ENCODE measurements at places on chromosomes 1 and 21. TPM values are rescaled to one million over a fixed set of nuclear protein-coding genes. Genes with fewer than 3 reads are reported as not detected.

GRCh38 chr1:66211521-66211920 lies 322.4 kb upstream of the SGIP1 start:
- DNase-seq: no peak

DNA sequence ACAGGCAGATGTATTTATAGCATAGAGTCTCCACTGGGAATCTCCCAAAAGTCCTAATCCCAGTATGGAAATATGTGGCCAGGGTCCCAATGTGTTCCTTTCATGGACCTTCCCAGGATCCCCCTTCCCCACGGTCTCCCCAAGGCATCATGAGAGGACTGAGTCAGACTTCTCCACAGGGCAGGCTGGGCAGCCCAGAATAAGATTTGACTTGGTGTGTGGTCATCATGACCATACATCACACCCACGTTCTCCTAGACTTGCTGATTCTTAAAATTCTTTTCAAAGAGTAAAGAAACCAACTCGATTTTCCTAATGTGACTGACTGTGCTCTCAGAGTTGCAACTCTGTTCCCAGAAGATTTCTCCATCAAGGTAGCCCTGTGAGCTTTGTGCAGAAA lies 93.9 kb upstream of the CD34 start:
- DNase-seq: no peak

Gene KRTAP12-2
- total RNA-seq: not detected

GRCh38 chr1:214525535-214526019 lies 25.8 kb downstream of the PTPN14 start:
- DNase-seq: no peak

DNA sequence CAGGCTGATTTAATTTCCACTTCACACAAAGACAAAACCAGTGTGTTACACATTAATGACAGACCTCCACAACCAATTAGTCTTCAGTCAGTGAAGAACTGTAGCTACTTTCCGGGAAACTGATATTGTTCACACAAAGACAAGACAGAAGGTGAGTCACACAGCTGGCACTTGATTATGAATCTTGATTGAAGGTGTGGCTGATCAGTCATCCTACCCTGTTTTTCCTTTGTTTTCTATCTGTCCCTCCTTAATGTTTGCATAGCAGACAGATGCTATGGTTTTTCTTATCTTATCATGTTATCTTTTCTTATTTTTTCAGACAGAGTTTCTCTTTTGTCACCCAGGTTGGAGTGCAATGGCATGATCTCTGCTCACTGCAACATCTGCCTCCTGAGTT lies 185.1 kb upstream of the GREM2 start:
- no peak for DNase-seq

DNA sequence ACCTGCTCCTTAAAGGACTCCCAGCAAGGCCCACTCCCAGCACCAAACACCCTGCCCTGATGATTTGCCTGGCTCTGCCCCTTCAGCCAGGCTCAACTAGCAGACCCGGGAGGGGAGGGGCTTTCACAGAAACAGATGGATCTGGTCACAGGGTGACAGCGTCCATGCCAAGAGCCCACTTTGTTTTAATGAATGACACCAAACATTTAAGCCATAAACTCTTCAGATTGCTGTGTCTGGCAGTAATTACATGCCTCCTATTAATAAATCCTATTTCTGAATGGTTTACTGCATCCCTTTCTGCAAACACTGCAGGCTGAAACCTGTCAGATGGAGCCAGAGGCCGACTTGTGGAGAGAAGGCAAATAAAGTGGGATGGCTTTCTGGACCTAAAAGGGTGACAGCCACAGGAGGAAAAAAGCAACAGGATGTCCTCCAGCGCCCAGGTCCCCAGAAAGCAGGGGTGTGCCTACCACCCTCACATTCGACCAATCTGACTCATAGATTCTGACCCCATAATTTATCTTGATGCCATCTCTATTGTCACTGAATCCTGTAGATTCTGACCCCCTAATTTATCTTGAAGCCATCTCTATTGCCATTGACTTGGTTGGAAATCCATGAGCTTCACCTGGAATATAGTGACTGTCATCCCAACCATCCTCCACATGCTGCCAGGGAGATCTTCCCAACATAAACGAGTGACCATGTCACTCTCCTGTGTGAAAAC lies 200.9 kb downstream of the PLPP3 start:
- DNase-seq: no peak

DNA sequence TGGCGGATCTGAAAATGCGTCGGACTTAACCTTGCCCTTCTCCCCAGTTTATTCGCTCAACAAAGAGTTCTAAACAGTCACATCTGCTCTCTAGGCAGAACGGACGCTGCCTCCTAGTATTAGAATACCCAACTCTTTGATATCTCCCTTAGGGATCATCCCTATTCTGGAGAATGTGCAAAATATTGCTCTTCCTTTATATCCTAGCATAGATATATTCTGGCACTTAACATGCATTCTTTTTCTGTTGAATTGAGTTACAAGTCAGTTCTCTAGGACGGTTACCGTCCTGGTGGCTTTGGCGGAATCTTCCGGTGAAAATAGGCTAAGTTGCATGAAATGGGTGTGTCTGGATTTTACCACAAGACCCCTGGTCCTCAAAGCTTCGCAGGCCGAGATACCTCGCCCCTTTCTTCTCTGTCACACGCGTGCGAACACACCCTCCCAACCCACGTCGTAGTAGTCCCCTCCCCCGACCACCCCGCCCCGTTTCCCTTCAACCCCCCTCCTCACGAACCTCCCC lies 501 bp upstream of the DNAJC6 start:
- DNase-seq: no peak

- no peak for DNase-seq
Observed at GRCh38 chr1:58780411-58780810, 3.4 kb downstream of the JUN start.

DNA sequence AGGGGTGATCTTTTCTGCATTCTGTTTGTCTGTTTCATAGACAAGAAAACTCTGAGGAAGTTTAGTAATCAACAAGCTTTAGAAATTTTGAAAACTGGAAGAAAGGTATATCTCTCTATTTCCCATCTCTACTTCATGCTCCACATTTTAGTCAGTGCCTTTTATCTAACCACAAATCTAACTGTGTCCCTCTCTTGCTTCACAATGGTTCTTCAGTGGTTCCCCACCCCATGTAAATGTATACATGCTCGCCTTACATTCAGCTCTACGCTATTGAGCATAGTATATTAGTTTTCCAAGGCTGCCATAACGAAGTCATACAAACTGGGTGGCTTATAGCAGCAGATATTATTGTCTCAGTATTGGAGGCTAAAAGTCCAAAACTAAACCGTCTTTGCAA lies 14.4 kb upstream of the SAMSN1 start:
- DNase-seq: no peak

DNA sequence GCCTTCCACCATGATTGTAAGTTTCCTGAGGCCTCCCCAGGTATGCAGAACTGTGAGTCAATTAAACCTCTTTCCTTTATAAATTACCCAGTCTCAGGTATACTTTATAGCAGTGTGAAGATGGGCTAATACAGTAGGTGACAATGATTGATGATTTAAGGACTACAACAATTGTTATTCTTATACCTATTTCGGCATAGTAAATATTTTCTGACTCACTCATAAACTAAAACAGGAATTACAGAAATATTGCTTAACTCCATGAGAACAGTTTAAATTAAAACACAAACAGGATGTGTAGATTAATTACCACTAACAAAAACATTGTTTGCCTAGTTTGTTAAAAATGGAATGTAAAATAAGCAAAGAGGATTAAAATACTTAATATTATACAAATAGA lies 839.9 kb downstream of the LTN1 start:
- no peak for DNase-seq

DNA sequence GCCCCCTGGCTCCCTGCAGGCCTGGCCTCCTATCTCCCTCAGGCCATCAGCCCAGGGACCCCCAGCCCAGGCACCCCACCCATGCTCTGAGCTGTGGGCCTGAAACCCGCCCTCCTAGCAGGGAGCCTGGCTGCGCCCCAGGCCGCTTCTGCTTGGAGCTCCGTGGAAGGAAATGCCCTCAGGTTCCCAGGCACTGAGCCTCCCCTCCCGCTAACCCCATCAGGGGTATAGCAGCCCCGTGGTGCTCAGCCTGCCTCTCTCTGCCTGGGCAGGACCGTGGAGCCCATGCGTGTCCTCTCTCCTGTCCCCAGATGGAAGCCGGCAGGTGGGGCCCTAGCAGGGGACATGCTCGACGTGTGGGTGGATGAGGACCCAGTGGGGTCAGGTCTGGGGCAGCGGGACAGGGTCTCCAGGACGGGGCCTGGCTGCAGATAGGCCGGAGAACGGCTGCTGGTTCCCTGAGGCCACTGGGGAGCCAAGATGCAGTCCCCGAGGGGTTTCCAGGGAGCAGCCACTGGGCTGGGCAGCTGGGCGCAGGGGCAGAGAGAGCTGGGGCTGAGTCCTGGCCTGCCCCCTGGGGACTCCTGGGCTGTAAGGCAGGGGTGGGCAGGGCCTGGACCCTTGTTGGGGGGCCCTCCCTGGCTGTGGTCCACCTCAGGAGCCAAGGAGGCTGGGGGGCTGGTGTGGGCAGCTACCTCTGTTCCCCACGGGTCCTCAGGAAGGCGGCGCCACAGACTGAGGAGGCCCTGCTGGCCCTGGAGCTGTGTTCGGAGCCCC lies 75.5 kb downstream of the MORN1 start:
- no peak for DNase-seq

Gene SLC30A2
- total RNA-seq: 0.22 TPM

- no peak for DNase-seq
Observed at GRCh38 chr1:39822146-39822545, 33.5 kb upstream of the BMP8B start.

- DNase-seq: no peak
Observed at GRCh38 chr1:47235806-47236205, 3.8 kb upstream of the TAL1 start.

Gene ETNK2
- total RNA-seq: 5.6 TPM

GRCh38 chr1:50720457-50721053 lies 239.5 kb downstream of the FAF1 start:
- DNase-seq: no peak

Gene LCA5L
- total RNA-seq: 1.5 TPM

DNA sequence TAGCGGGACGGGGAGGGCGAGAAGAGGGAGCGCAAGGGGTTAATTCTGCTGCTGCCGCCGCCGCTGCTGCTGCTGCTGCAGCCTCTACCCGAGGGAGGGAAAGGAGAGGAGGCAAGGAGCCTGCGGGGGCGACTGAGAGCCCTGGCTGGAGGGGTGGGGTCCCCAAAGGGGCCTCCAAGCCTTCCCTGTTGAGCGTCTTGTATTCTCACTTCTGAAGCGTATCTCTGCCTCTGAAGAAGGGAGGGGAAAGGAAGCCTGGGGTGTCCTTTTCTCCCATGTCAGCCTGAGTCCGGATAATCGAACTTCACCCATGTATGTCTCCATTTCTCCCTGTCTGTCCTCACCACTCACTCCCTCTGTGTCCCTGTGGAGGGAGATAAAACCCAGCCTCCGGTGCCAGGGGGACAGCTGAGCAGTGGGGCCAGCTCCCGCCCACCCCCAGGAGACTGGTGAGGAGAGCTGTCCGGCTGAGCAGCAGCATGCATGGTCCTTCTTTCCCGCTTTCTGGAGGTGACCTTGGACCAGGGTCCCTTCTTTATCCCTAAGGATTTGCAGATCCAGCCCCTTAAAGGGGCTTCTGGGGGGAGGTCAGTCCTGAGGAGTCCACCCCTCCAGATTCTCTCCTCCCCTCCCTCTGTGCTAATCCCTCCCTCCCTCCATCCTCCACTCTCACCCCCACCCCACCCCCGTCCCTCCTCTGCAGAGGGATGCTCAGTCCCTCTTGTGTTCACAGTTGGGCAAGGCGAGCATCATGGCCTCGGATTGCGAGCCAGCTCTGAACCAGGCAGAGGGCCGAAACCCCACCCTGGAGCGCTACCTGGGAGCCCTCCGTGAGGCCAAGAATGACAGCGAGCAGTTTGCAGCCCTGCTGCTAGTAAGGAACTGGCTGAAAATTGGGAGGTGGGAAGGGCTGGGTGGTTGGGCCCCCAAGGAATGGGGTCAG lies 1.0 kb downstream of the NCDN start:
- no peak for DNase-seq

- no peak for DNase-seq
Observed at GRCh38 chr1:93601686-93602085, 80.0 kb downstream of the BCAR3 start.

Gene HORMAD1
- total RNA-seq: 0.31 TPM

Gene FAM72B
- total RNA-seq: not detected

DNA sequence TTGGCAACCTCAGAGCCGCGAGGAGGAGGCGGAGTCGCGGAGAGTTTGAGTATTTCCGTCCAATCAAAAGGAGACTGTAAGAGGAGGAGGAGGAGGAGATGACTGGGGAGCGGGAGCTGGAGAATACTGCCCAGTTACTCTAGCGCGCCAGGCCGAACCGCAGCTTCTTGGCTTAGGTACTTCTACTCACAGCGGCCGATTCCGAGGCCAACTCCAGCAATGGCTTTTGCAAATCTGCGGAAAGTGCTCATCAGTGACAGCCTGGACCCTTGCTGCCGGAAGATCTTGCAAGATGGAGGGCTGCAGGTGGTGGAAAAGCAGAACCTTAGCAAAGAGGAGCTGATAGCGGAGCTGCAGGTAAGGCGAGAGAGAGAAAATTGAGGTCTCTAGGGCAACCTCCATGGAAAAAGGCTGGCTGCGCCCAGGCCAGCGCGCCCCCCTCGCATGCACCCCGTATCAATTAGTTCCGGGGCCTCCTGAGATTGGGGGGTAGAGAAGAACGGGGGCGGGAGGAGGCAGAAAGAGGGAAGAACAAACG lies at the start of gene PHGDH:
Gene PHGDH, plus strand, starts transcription at position 131 of the 538 bp plus-strand sequence. Its CDS starts 89 bp downstream, at position 220.
- peak; percentile 78 for DNase-seq

- no peak for DNase-seq
Observed at GRCh38 chr1:33482412-33482811, 10.0 kb downstream of the ZSCAN20 start.

- DNase-seq: no peak
Observed at GRCh38 chr1:36912365-36912865, 121.9 kb downstream of the GRIK3 start.

DNA sequence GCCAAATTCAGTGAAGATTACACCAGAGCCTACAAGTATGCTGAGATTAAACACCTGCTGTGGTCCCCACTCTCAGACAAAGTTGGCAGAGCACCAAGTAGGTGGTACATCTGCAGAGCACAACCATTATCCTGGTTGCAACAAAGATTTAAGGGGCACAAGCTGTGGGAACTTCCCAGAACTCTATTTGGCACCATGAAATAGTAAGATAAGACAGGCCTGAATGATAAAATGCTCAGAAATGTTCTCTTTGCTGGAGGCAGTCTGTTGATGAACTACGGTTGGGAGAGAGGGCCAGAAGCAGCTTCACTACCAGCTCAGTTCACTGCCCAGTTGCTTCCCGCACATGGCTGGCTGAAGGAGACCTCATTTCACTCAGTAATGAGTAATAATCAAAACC lies 19.9 kb downstream of the RPL5 start:
- no peak for DNase-seq

GRCh38 chr1:53655931-53656746 lies 82.8 kb downstream of the GLIS1 start:
- DNase-seq: no peak

GRCh38 chr1:6969106-6969505 lies 183.9 kb downstream of the CAMTA1 start:
- no peak for DNase-seq

Gene EXOSC10
- 22.0 TPM for total RNA-seq

Data from right atrium auricular region (tissue), 2 donors.